Kidney epithelial cell (primary cell): ENCODE measurements at places on chromosomes 7 and 10. TPM values are rescaled to one million over a fixed set of nuclear protein-coding genes. Genes with fewer than 3 reads are reported as not detected.

DNA sequence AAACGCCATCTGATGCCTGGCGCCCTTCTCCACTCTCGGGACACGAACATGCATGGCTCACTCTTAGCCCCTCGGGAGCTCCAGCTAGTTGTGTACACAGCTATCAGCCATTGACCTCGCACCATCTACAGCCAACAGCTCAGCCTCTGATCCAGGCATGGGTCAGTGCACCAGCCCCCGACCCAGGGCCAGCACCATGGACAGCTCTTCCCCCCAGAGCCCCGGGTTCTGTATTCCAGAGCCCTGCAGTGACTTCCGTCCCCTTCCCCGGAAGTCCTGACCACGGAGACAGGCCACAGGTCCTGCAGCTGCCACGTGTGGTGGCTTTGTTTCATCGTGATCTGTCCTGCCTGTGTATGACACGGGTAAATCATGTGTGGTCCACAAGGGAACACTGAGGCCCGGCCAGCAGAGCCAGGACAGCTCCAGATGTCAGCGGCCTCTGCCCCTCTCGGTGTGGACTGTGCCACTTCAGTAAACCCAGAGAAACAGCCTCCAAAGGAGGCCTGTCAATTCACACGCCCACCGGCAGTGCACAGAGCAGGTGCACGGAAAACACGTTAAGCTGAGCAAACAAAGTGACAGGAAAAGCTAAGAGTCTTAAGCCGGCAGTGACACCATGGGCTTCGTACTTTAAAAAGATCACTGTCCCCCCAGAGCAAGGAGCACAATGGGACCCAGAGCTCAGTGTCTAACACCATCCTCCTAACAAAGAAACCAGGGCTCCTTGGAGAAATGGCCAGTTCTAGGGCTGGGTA is 13.0 kb downstream of the STK32C start:
- DNase-seq: no peak

GRCh38 chr10:59126991-59127390 is 49.5 kb upstream of the PHYHIPL start:
- no peak for DNase-seq

DNA sequence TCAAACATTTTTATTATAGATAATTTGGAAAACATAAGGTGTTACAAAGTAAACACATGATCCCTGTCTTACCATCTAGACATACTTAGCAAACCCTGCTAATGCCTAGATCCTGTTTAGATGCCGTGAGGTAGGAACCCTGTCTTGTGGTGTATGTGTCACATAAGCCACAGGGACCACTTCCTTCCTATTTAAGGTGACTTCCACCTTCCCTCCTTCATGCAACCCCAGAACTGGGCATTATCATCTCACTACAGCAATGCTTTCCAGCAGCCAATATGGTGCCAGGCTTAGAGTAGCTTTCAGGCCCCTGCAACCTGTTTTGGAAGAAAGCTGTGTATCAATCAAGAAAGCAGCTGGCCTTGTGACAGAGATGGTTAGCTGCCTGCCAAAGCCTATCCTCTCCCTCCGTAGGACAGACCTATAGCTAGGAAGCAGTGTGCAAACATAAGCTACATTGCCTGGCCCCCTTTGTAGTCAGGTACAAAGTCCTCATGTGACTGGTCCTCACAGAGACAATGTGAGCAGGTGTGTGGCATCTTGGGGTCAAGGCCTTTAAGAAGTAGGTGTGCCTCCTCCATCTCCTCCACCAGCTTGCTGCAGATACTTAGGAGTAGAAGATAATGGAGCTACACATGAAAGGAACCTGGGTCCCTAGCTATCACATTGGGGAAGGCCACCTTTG is 146.8 kb downstream of the SPAG6 start:
- no peak for DNase-seq

The MYL7 gene
- 1.2 and 3.0 TPM in 2 replicates for total RNA-seq

The SRRM3 gene
- 0.21 TPM in 1 of 2 replicates, not detected in the other for total RNA-seq

The CCAR1 gene
- 45.5 and 52.4 TPM in 2 replicates for total RNA-seq

DNA sequence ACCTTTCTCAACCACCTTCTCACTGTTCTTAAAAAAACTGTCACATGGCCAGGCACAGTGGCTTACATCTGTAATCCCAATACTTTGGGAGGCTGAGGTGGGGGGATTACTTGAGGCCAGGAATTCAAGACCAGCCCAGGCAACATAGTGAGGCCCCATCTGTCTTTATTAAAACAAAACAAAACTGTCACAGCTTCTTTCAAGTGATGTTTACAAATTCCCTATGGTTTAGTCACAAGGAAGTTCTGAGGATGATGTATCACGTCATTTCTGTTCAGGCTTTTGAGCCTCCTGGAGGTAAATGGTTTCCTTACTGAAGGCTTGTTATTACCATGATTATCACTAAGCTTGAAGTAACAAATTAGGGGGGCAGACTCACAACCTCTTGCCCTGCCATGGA is 186.2 kb downstream of the CFTR start:
- peak; percentile 62 for DNase-seq

DNA sequence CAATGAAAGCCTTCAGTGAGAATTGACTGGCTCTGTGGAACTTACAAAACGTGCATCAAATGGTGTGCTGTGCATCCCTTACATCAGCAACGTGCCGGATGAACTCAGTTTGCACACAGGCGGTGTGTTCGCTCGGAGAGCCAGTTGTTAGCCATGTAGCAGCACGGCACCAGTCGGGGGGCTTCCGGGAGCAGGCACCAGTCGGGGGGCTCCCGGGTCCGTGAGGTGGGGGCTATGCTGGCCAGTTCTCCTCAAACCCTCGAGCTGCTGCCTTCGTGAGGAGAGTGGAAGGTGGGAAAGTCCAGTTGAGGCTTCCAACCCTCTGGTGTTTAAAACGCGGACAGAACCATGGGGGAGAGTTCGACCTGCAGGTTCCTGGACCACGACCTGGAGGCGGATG is 34.9 kb upstream of the UTF1 start:
- no peak for DNase-seq

The SLIT1 gene
- total RNA-seq: 0.07 and 0.17 TPM in 2 replicates

DNA sequence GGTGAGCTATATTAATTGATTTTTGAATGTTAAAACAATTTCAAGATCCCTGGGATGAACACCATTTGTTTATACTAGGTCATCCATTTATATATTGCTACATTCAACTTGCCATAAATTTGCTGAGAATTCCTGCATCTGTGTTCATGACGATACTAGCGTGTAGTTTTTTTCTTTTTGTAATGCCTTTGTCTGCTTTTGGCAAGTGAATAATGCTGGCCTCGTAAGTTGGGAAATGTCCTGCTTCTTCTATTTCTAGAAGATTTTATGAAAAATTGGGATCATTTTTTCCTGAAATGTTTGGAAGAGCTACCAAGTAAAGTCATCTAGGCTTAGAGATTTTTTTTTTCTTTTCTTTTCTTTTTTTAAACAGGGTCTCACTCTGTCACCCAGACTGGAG is 12.9 kb upstream of the MEST start:
- no peak for DNase-seq

The ARF5 gene
- 330 and 355 TPM in 2 replicates for total RNA-seq

- DNase-seq: no peak
Measured at GRCh38 chr10:32341596-32341995, 5.4 kb downstream of the EPC1 start.

The CAV1 gene
- 15.8 and 19.4 TPM in 2 replicates for total RNA-seq

GRCh38 chr7:30851651-30852307 is 59.9 kb upstream of the AQP1 start:
- DNase-seq: no peak

GRCh38 chr10:77633376-77633775 is 4.2 kb downstream of the KCNMA1 start:
- DNase-seq: no peak

DNA sequence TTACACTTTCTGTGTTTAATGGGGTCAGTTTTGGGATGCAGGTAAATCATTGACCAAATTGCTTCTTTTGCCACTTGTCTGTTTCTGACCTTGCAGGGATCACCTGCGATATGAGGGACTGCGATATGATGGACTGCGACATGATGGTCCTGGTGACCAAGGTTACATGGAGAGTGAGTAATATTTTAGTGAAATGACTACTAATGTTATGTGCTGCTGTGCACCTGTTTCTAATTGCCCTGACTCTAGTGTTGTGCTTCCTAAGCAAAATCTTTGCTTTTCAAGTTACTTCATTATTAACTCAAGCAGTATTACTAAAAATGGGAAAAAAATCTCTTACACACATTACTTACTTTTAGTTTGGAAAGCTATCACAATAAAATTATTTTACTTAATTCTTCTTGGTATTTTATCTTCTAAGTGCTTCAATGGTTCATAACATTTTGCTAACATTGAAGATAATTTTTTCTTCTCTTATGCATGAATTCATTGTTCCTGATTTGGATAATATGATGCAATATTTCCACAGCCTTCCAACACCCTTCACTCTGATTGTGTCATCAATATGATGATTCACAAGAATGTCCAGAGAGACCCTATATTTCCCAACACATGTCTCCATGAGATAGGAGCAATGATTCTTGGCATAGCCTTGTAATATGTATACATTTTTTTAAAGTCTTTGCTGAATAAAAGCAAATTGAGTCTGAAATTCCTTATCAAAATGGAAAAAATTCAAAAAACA is 306.2 kb upstream of the AKR1E2 start:
- DNase-seq: no peak

GRCh38 chr10:15267496-15267895 is 99.0 kb upstream of the NMT2 start:
- DNase-seq: no peak

The MAD1L1 gene
- 59.5 and 61.2 TPM in 2 replicates for total RNA-seq

The IRF5 gene
- total RNA-seq: 19.9 TPM in 2 replicates
